Effector CD4-positive, alpha-beta T cell (primary cell): ENCODE measurements at places on chromosomes 2 and 18.

GRCh38 chr2:72921088-72921851 lies 4.0 kb downstream of the EMX1 start:
- no peak for DNase-seq

- no peak for DNase-seq
Measured at GRCh38 chr2:10440736-10441135, 7.4 kb downstream of the ODC1 start.

- DNase-seq = no peak
Measured at GRCh38 chr2:100676346-100676745, 113.6 kb downstream of the PDCL3 start.

- no peak for DNase-seq
Measured at GRCh38 chr18:54712758-54713157, 115.5 kb upstream of the RAB27B start.

DNA sequence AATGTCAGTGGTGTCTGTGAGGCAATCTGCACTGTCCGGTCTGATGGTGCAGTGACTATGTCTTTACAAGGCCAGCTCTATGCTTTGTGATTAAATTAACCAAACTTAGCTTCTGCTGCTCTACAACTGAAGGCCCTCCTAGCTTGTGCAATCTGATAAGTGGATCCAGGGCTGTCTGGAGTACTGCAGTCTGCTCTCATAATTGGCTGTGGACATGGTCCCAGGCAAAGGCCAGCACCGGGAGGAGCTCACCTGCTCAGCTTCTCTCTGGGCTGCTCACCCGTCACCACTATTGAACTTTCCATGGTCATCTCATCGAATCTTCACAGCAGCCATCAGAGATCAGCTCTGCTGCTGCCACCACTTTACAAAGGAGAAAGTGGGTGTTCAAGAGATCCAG lies 13.0 kb upstream of the APCDD1 start:
- DNase-seq = no peak

GRCh38 chr2:119494163-119494790 lies 30.0 kb downstream of the SCTR start:
- DNase-seq = no peak

GRCh38 chr18:58828399-58829121 lies 36.1 kb upstream of the ZNF532 start:
- DNase-seq = no peak

DNA sequence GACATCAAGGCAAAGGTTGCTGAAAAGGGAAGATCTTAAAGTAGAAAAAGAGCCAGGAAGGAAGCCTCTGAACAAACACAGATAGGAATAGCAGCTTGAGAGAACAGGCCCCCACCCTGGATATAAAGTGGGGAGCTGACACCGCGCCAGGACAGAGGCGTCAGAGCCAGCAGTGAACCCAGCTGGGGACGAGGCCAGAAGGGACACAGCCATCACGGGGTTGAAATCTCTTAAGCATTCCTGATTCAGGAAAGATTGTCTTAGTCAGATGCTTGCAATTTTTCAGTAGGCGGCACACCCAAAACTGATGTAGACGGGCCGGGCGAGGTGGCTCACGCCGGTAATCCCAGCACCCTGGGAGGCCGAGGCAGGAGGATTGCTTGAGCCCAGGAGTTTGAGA lies 93.8 kb upstream of the PHLPP1 start:
- DNase-seq = no peak

DNA sequence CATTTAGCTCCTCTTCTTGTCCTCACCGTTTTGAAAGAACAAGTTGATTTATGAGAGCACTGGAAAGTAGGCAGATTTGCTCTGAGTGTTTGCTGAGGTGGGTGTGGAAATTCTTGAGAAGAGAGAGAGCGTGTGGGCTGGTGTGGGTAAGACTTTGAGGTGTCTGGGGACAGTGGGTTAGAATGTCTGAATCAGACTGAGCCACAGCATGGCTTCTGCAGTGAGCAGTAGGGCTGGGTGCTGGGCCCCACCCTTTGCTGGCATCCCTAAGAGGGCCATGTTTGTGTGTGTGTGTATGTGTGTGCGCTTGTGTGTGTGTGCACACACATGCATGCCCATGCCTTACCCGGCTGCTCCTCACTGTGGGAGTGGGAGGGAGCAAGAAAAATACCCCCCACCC lies 63.7 kb downstream of the COPS8 start:
- DNase-seq = no peak

DNA sequence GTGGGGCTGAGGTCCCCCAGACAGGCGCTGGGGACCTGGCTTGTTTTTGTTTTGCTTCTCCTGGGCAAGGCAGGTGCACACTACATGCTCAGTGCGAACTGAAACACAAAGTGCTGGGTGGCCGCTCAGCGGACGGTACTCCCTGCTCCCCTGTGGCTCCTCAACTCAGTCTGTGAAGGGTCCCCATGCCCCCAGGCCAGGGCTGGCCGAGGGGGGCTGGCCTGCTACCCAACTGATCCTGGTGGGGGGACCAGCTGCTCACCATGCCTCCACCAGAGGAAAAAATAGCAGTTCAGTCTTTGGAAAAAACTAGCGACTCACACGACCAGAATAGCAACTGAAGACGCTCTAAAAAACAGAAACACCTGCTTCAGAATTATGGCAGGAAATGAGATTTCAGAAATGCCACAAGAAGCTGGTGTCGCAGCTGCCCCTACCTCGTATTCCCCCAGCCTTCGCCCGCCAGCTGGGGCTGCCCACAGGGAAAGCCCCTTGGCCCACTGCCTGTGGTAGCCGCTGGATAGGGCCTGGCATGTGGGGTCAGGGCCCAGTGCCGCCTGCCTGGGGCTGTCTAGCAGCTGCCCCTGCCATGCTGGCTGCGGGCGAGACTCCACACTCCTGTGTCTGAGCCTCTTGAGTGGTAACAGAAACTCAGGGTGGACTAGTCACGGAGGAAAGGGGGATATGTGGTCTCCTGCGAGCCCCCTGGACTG lies 43.7 kb downstream of the MEX3C start:
- peak; percentile 17 for DNase-seq
